ENCODE measurements at places on chromosomes 13 and 19.

DNA sequence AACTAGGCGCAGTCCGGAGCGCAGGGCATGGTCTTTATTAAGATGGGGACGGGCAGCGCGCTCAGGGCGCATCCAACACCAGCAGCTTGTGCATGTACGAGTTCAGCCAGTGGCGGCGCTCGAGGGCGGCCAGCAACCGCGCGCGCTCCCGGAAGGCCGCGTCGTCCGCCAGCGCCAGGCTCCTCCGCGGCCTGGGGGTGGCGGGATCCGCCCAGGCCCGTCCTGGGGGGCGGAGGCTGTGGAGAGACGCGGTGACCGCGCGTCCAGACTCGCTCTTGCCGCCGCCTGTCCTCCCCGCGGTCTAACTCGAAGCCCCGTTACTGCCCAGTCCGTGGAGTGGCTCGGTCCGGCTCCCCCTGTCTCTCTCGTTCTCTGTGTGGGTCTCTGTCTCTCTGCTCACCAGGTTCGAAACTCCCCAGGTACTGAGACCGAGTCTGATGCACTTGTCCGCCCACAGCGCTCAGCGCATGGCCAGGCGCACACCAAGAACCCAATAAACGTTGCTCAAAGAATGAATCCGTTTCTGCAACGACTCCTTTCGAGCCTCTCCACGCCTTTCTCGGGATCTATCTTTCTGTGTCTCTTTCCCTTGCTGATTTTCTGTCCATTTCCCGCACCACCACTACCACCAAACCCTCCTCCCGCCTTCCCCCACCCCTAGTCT lies 702 bp downstream of the PTH2 start:
- DNase-seq = no peak

DNA sequence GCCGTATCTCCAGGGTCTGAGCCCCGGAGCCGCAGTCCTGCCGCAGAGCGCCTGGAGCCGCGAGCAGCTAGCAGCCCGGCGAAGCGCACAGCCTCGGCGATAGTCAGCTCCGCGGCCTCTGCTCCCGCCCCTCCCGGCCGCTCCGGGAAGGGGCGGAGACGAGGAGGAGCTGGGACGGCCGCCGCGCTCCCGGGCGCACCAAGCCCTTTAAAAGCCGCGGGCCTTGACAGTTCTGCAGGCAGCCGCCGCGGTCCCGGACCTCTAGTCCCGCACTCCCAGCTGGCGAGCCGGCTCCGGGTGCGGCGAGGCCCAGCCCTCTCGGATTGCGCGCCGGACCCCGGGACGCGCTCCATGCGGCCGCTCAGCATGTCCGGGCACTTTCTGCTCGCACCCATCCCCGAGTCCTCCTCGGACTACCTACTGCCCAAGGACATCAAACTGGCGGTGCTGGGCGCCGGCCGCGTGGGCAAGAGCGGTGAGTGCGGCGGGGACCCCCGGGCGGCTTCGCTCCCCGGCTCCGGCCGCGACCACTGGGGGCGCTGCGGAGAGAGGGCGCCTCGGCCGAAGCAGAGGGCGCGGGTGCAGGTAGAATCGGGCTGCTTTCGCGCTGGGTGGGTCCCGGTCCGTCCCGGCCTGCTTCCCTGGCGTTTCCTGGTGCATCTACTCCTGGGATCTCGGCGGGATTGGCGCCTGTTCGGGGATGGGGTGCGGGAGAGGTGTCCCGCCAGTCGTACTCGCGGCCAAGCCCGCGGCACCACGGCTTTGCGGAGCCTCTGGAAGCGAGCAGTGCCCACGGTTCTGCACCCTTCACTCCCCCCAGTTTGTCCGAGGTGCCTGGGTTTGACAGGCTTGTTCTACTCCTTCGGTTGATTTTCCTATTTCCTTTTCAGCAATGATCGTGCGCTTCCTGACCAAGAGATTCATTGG lies at the start of gene RASL11A:
RASL11A (plus strand) TSS at position 237 of the 927 bp plus-strand sequence; CDS start at position 352, 115 bp downstream.
- DNase-seq = peak; percentile 46

- no peak for DNase-seq
Measured at GRCh38 chr13:103289681-103290080, 223.5 kb upstream of the SLC10A2 start.

DNA sequence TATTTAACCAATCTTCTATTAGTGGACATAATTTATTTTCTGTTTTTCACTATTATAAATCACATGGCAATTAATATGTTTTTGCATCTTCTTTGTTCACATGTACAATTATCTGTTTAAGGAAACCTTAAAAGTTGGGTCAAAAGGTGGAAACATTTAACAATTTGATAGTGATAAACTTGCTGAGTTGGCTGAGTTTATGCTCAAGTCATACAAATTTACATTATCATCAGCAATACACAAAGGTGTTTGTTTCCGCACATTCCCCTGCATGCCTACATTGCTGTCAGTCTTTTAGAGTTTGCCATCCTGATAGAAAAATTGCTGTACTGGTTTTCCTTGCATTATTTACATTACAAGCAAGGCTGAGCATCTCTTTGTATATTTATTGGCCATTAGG lies 139.5 kb downstream of the KCNRG start:
- DNase-seq = no peak

- no peak for DNase-seq
Measured at GRCh38 chr19:49071860-49072547, 495 bp downstream of the KCNA7 start.

GRCh38 chr13:50800091-50800739 lies 43.3 kb downstream of the DLEU7 start:
- DNase-seq = no peak

DNA sequence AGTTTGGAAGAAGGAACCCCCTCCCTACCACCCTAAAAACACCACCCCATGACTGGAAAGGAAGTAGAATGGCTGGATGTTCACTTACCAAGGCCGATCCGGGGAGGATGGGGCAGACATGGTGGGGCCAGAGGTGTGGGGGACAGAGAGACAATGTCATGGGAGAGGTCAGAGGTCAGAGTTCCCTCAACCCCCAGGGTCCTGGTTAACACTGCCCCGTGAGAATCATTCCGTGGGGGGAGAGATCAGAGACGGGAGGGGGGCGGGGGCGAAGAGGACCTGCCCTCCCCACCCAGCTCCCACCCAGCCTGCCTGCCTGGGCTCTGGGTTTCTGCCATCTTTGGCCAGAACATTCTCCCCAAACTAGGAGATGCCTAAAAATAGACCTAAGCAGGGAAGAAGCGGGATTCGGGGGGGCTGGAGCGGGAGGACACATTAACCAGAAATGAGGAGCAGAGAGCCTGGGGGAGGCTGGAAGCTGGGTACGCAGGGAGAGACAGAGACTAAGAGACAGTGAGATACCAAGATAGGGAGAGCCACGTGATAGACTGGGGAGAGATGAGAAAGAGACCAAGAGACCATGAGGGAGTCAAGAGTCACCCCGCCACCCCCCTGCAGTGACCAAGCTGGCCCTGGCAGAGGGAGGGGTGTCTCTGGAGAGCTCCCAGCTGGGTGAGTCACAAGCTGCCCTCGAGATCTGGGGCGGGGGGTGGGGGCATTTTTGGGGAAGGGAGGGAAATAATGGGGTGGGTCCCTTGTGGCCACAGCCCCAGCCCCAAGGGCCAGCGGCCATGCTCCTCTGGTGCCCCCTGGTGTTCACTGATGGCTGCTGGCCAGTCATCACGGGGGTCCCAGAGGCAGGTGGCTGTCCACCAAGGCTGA lies 6.1 kb upstream of the KANK2 start:
- DNase-seq = peak; percentile 5

GRCh38 chr19:4596033-4596904 lies 36.8 kb upstream of the SEMA6B start:
- DNase-seq = no peak

- DNase-seq = no peak
Measured at GRCh38 chr19:11033251-11033650, 56.0 kb upstream of the LDLR start.

GRCh38 chr13:25860265-25860664 lies 191.6 kb downstream of the SHISA2 start:
- DNase-seq = no peak

DNA sequence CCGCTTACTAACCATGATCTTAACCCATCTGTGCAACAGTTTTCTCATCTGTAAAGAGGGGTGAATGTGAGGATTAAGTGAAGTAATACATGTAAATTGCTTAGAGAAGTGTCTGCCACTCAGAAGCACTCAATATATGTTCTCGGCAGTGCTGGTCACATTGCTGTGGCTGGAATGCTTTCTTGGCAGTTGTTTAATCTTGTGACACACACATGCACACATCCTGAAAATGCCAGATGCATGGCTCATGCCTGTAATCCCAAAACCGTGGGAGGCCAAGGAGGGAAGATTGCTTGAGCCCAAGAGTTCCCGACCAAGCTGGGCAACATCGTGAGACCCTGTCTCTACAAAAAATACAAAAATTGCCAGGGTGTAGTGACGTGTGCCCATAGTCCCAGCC lies 4.9 kb upstream of the DMKN start:
- DNase-seq = no peak

DNA sequence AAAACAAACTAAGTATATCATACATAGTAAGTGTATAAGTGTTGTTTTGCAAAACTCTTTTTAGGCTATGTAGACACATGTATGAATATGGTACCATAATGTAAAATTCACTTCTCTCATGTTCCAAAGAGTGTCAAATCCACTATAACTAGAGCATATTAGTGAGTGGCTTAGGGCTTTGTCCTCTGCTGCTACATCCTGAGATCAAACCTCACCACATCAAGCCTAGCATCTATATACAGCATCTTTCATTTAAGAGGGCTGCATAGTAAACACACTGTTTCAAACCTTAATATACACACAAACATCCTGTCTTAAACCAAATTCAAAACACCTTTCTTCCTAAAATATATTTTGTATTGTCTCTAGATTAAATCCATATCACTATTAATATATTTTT lies 38.7 kb downstream of the ELF1 start:
- DNase-seq = no peak

DNA sequence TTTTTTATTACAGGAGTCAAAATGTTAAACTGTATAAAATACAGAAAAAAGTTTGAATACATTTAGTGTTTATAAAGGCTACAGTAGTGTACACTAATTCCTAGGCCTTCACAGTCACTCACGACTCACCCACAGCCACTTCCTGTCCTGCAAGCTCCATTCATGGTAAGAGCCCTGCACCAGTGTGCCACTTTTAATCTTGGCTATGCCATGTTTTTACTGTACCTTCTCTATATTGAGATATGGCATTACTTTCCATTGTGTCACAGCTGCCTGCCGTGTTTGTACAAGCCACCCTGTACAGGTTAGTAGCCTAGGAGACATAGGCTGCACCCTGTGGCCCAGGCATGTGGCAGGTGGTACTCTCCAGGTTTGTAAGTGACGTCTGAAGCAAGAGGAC lies 32.1 kb downstream of the C1QTNF9 start:
- DNase-seq = no peak

- no peak for DNase-seq
Measured at GRCh38 chr19:55495646-55496349, 7.6 kb downstream of the SSC5D start.
